Cerebellum (tissue), 4 donors: ENCODE measurements at places on chromosomes 1 and 21.

GRCh38 chr1:183880531-183881243, 75.8 kb downstream of the RGL1 start:
- DNase-seq: no peak

DNA sequence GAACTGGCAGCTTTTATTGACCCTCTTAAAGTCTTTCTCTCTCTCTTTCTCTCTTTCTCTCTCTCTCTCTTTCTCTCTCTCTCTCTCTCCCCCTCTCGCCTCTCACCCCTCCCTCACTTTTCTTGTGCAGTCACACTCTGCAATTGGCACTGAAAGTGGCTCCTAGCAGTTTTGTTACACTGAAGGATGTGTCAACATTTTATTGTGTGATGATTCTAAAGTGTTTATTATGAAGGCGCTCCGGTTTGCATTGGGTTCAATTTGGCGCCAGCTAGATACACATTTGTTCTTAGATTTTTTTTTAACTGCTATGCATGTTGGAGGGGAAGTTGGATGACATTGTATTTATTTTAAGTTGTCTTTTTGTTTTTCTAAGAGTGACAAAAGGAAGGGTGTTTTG, 64.0 kb upstream of the CHRM3 start:
- DNase-seq: no peak

GRCh38 chr1:9291914-9292360, 757 bp upstream of the SPSB1 start:
- DNase-seq: no peak

DNA sequence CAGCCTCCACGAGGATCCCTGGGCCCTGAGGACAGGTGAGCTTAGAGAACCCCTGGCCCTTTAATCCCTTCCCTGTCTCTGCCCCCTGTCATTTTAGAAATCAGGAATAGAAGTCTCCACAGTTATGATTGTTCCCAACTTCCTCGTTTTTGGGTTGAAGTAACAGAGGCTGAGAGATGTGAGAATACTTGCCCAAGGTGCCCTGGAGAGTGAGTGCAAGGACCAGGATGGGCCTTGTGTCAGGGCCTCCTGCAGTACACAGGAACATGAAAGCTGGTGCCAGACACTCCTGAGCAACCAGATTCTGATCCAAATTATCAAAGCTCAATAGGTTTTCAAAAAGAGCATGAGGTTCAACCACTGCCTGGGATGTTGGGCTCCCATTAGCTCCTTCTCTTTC, 10.1 kb downstream of the HLX start:
- DNase-seq: no peak

DNA sequence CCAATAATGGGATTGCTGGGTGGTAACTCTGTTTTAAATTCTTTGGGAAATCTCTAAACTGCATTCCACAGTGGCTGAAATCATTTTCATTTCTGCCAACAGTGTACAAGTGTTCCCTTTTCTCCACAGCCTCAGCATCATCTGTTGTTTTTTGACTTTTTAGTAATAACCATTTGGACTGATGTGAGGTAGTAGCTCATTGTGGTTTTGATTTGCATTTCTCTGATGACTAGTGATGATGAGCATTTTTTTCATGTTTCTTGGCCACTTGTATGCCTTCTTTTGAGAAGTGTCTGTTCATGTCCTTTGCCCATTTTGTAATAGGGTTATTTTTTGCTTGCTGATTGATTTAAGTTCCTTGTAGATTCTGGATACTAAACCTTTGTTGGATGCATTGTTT, 131.9 kb upstream of the B3GALT2 start:
- no peak for DNase-seq

DNA sequence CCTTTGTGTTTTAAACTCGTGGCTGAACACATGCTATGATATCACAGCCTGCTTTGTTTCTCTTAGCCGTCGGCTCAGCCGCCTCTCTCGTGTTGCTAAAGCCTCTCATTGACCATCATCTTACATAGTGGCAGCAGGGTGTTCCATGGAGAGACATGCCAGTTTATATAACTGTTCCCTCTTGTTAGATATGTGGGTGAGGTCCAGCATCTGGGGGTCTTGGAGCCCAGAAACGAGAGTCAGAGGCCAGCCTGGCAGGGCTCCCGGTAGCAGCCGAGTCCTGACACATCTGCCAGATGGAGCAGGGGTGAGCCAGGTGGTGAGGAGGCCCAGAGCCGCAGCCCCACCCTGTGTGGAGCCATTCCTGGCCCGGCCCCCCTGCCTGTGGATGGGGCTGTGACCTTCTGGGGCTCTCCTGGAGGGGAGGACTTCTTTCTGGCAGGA, 11.9 kb downstream of the PODN start:
- no peak for DNase-seq

GRCh38 chr21:42900446-42900845, 7.3 kb downstream of the NDUFV3 start:
- DNase-seq: no peak

DNA sequence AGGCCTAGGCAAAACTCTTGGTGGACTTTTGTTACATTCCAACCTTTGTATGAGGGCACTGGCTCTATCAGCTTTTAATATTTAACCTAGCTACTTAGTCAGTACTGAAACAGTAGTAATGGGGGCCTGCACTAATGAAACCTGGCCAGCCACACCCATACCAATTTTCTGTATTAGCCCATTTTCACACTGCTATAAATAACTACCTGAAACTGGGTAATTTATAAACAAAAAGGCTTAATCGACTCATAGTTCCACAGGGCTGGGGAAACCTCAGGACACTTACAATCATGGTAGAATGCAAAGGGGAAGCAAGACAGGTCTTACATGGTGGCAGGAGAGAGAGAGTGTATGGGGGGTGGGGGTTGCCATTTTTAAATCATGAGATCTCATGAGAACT, 245.7 kb upstream of the RGS18 start:
- DNase-seq: no peak

DNA sequence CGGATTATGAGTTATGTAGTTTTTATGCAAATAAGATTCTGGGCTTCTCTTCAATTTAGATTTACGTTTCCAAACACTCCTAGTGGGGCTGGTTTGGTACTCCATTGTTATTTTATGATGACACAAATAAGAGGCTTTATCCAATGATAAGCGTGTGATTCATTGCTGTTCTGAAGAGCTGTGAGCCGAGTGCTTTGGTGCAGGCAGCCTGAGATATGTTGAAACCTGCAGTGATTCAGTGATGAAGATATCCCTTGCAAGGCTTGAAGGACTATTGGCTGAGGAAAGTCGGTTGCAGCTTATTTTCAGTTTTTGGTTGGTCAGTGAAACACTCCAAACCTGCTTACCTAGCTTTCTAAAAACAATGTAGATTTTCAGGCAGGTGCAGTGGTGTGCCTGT, 112.2 kb downstream of the RYR2 start:
- no peak for DNase-seq

DNA sequence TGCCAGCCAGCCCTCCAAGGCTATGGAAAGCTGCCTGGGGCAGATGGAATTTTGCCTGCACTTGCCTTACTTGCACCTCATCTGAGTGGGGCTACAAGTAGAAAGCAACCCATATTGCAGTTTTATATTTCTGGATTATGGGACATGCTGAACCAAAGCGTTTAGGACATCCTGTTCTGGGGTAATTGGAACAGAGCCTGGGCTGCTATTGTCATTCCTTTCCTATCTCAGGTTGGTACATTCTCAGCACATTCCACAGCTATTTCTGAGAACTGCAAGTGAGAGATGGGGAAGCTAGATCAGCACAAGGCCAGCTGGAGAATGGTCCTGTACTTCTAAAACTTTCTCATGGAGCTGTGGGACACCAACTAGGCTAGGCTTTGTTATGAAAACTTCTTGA, 713.8 kb downstream of the KCNT2 start:
- no peak for DNase-seq

- DNase-seq: no peak
Observed at GRCh38 chr1:48570568-48570967, 98.6 kb upstream of the SPATA6 start.

DNA sequence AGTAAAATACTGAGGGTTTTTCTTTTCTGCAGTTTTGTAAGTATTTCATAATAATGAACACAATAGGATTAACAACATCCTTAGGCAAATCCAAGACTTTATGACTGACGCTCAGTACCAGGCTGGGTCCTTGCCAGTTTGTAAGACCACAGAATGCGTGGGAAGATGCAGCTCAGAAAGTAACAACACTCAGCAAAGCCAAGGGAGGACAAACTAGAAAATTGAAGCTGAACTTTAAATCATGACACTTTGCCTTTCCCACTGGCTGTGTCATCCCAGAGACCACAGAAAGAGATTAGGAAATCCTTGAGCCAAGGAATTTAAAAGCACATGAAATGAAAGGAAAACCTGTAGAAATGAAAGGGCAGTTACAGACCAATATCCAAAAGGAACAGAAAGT, 426.3 kb upstream of the CHRM3 start:
- no peak for DNase-seq
